ENCODE measurements at places on chromosomes 3 and 15.

GRCh38 chr3:9469986-9470385, 72.6 kb downstream of the SETD5 start:
- DNase-seq: no peak

DNA sequence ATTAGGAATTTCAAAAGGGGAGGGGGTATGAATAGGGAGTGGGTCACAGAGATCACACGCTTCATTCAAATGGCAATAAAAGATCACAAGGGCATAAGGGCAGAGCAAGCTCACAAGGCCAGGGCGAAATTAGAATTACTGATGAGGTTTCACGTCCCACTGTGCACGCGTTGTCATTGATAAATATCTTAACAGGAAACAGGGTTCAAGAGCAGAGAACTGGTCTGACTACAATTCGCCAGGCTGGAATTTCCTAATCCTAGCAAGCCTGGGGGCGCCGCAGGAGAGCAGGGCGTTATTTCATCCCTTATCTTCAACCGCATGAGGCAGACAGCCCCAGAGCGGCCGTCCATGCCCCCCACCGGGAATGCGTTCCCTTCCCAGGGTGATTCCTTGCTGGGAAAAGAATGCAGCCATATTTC, 18.1 kb upstream of the SMCO1 start:
- DNase-seq: no peak

GRCh38 chr15:55740359-55740878, 2.5 kb downstream of the PRTG start:
- DNase-seq: no peak

DNA sequence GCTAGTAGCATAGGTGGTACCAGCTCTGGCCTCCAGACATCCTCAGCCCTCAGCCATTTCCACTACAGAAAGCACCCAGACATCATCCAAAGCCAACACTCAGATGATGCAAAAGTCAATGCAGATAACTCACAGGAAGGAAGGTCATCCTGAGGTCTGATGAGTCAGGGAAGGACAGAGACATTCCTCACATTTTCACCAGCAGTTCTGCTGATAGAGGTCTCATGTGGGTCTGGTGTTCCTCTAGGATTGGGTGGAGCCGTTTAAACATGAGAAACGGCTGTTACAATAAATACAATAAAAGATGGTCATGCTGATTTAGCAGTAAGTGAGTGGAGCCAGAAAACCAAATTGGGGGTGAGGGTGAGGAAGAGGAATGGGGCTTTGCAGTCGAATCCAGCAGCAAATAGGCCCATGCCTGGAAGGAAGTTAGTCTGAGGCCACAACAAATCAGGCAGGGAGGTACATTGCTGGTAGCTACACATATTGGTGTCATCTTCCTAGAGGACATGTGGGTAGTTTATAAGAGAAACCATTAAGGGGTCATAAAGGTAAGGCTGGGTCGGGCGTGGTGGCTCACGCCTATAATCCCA, 33.3 kb upstream of the FLNB start:
- no peak for DNase-seq

DNA sequence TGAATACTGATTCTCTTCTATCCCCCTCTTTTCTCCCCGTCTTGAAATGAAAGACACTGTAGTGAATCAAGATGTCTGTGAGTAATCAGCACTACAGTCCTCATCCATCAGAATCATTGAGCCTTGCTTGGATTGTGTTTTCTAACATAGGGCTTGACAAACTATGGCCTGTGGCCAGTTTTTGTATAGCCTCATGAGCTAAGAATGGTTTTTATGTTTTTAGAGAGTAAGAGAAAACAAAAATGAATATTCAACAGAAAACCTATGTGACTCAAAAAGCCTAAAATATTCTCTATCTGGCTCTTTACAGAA, 55.2 kb downstream of the PPM1L start:
- no peak for DNase-seq

DNA sequence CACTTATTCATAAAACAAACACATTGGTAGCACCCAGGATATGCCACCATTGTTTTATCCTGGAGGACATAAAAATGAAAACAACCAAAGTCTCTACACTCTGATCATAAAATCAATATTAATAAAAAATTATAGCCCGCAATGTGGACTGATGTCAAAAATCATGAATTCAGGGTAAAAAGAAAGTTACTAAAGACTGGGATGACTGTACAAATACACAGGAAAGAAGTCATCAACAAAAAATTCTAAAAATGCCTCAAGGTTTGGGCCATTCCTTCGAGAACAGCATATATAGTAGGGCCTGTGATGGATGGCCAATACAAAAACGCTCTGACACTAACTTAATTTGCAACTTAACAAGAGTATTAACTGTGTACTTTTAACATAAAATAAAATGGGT, 76.8 kb downstream of the THBS1 start:
- no peak for DNase-seq

DNA sequence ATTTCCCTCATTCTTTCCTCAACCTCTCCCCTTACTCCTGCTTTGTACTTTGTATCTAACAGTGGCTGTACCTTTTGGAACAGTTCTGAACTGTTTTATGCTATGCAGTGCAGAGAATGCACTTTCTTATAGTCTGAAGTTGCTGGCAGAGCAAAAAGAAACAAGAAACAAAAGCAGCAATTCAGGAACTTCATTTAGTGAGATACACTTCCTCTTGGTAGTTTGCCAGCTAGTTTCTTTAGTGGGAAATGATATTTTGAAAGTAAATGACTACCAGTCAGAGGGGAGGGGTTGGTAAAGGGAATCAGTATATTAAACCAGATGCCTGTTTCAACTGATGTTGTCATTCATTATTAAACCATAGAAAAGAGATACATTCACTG, 55.0 kb upstream of the CHD2 start:
- DNase-seq: no peak

- DNase-seq: no peak
Measured at GRCh38 chr15:91885714-91886270, 32.3 kb downstream of the SLCO3A1 start.

DNA sequence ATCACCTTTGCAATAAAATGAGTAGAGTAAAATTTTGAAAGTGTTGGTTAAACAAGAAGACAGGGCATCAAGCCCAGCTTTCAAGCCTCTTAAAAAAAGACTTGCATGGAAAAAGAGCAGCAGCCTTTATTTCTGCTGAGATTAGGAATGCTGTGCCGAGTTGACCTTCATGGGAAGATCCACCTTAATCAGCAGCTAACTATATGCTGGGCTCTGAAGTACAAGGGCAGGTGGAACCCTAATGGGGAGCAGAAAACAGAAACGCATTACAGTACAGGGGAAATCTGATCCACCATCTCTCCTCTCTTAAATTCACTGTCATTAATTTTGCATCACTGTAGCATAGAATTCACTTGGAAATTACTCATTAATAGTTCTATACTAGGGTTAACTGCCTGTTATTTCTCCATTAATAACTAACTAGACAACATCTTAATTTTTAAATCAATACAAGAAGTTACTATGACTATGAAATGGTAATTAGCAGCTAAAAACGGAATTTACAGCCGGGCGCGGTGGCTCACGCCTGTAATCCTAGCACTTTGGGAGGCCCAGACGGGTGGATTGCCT, 133.6 kb downstream of the GHSR start:
- DNase-seq: no peak

DNA sequence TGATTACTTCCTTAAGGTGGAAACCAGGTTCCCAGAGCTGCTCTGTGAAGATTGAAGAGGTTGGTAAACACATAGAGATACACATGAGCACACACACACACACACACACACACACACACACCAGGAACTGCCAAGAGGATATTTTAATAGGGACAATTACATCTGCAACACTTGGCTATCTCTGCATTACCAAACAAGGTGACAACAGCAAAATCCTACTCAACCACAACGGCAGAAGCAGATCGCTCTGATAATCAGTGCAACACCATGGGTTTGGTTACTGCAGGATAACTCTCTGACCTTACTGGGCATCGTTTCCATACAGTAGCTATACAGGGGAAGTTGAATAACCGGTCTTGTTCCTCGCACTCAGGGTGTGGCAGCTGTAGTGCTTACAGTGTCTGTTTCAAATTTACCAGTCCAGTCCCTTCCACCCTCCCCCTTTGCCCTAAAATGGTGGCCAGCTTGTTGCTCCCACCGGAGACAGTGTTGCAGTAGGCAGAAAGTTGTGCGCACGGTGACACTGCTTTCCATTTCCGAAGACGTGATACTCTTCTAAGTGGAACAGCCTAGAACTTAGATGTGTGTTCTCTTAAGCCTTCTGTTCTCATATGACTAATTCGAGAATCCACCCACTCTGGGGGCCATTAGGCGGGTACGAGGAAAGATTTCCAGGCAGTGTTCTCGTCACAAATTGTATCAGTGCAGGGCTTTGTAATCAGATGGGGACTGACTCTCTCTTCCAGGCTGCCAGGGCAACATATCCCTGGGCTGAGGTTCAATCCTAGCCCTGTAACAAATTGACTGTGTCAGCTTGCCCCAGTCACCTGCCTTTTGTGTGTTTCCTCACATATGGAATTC, 176.2 kb downstream of the P3H2 start:
- DNase-seq: no peak

DNA sequence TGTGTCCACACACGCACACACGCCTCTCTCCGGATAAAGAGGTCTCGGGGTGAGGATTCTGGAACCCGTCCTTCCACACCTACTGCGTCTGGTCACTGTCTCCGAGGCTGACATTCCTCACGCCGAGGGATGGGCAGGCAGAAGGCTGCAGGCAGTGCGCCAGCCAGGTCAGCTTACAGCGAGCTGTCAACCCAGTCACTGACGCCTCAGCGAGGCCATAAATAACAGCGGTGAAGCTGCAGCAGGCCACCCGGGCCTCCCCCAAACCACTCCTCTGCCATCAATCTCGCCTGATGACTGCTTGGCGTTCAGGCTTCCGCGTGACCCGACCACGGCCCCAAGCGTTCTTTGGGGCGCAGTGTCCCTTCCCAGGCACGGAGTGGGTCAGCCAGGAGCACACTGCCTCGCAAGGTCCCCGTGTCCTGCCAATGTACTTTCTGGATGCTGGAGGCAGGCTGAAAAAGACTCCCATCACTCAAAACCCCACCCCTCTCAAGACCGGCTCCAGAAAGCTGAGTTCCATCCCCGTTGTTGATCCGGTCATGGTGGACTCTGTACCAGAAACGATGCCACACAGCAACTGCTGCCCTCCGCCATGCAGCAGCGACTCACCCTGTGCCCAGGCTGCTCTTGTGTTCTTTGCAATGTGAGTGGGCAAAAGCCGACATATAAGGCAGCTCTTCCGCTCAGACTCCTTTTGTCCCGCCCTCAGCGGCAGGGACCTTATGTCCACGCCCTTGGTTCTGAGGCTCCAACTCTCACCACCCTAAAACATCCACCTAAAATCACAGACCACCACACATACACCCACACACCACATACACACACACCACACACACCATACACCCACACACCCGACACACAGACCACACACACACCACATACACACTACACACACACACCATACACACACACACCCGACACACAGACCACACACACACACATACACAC, 27.1 kb downstream of the CPN2 start:
- DNase-seq: no peak

GRCh38 chr3:183517607-183518006, 37.9 kb downstream of the KLHL6 start:
- DNase-seq: no peak

- DNase-seq: no peak
Measured at GRCh38 chr3:56207922-56208321, 260.3 kb downstream of the ERC2 start.

DNA sequence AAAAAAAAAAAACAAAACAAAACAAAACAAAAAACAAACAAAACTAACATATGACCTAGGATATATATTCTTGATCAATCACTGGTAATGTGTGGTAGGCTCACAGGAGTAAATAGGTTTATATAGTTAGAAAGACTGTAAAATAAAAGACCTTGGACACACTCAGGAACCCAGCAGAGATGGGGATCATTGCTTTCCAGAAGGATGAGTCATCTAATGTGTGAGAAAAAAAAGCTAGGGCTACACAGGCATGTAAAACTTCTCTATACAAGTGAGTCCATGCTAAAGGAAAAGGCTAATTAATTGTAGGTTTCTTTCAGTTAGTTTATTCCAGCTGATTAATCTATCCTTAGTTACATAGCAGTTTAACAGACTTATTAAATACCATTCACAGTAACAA, 710.3 kb upstream of the ARPP21 start:
- no peak for DNase-seq

GRCh38 chr3:194313560-194314387, 37.4 kb downstream of the CPN2 start:
- DNase-seq: no peak

GRCh38 chr3:125375950-125376679, 990 bp upstream of the ZNF148 start:
- DNase-seq: no peak

- DNase-seq: no peak
Measured at GRCh38 chr3:141450727-141451375, 36.0 kb upstream of the RASA2 start.

DNA sequence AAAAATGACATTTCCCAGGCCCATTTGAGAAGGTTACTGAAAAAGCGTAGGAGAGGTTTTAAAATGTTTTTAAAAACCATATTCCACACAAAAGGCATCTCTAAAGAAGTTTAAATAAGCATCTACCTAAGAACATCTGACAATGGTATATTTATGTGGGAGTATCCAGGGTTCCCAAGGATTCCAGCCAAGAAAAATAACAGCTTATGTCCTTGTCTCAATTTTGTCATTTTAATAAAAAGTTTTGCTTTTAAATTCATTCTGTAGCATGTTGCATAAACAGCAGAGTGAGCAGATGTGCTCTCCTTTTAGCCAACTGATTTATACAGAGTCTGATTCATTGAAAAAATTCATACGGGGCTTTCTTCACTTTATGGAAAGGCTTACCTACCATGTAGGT, 129.9 kb downstream of the LRRC3B start:
- DNase-seq: no peak

DNA sequence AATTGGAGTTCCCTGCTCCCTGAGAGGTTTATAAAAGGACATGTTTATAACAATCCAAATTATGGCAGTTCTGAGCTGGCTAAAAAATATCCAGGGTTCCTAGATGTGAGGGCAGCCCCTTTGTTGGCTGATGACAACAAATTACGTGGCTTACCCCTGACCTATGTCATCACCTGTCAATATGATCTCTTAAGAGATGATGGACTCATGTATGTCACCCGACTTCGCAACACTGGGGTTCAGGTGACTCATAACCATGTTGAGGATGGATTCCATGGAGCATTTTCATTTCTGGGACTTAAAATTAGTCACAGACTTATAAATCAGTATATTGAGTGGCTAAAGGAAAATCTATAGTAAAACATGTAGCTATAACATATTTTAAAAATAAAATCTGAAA, 13.9 kb downstream of the AADAC start:
- no peak for DNase-seq

DNA sequence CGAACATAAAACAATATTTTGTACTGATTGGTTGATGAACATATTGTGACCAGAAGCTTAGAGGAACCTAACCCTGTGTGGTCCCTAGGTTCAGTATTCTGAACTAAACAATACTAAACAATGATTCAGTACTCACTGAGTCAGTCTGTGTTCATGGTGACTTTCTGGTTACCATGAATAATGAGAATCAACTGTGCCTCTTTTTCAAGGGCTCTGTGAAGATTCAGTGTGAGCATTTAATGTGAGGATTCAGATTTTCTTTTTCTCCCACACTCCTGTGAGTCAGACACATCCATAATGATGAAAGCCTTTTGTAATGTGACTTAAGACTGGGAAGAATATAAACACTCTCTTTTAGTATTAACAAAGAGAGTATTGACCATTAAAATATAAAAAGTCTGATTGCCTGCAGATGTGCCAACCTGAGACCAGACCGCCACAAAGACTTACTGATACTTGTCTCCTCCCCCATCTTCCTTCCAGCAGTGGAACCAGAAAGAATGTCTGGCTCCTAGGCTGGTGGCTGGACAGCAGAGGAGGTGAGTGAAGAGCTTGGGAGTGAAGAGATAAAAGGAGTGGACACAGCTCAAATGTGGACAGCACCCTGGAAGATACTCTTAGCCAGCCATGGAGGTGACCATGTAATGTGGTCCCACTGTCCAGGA, 17.6 kb upstream of the ACTL6A start:
- DNase-seq: no peak
